Ovary (tissue), 10 donors: ENCODE measurements at places on chromosomes 7 and 10. TPM values are rescaled to one million over a fixed set of nuclear protein-coding genes. Genes with fewer than 3 reads are reported as not detected.

AKR1D1 gene
- not detected for total RNA-seq

COL26A1 gene
- 0.40 TPM for total RNA-seq

TMEM176A gene
- 82.9 TPM for total RNA-seq

CCL24 gene
- total RNA-seq = not detected

ACBD7 gene
- total RNA-seq = 0.71 TPM

DNA sequence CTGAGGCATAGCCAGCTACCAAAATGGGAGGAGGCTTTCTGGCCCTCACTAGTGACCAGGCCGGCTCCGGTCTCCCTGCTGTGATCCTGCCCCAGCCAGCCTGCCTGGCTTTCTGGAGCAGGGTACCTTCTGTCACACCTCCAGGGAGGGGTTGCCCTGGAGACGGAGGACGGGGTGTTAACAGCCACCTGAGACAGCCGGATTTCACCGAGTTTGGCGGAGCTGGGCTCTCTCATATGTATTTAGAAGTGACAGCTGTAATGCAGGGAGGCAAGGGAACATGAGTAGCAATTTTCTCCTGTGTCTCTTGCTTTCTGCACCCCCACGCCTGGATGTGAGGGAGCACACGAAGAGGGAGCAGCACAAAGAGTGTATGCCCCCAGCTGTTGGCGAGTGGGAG, 473.3 kb downstream of the PLXNA4 start:
- H3K4me1 ChIP-seq = no peaks in the 10 kb centered on the region
- H3K27ac ChIP-seq = no peak overlapping the region
- no peak overlapping the region for H3K4me3 ChIP-seq
- no peaks in the 10 kb centered on the region for H3K36me3 ChIP-seq
- DNase-seq = no peak
- no peaks in the 10 kb centered on the region for H3K27me3 ChIP-seq

DNA sequence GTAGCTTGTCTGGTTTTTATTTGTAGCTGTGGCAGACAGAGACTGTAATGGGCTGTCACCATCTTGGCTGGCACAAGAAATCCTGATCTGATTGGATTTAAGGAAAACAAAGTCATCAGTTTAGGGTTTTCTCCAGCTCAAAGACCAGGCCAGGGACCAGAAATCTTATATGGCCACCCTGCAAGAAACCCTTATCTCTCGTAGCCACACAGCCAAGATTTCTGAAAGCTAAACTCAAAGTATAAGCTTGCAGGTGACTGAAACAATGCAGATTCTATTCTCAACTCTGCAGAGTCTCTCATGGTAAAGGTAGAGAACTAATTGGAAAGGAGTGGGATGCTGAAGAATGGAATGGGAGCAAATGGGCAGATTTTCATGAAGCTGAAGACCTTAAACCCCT, 3.2 kb upstream of the ASB13 start:
- no peaks in the 10 kb centered on the region for H3K27me3 ChIP-seq
- H3K4me3 ChIP-seq = no peak overlapping the region
- no peak for DNase-seq

DNA sequence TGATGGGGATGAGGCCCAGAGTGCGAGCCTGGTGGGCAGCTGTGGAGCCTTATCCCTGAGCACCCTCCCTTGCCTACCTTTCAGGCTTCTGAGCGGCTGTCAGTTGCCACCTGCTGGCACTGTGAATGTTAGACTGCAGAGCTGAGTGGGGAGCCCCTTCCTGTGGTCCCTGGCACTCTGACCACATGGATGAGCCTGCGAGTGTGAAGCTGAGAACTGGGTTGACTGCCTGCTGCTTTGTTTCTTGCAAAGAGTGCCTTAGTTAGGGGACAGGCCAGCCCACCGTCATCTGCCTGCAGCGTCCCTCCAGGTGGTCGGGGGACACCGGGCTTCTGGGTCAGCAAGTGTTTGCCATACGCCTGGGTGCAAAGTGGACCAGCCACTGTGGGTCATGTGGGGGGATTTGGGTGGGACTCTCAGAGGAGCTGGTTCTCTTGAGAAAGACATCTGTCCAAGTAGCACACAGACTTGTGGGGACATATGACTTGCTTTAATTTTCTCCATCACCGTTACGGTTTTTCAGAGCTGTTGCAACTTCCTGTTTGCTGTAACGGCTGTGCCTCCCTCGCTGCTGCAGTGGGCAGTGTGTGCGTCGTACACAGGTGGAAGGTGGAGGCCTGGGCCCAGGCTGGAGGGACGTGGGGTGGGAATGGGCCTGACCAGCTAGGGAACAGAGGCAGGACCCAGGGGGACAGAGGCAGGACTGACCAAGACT, 13.7 kb downstream of the INPP5A start:
- peaks cover 24% of the 10 kb centered on the region for H3K4me1 ChIP-seq
- no peak overlapping the region for H3K27ac ChIP-seq
- H3K27me3 ChIP-seq = no peaks in the 10 kb centered on the region
- no peak overlapping the region for H3K4me3 ChIP-seq
- no peaks in the 10 kb centered on the region for H3K36me3 ChIP-seq
- DNase-seq = no peak

GRCh38 chr7:31146030-31146429, 93.9 kb downstream of the ADCYAP1R1 start:
- no peaks in the 10 kb centered on the region for H3K4me1 ChIP-seq
- H3K36me3 ChIP-seq = no peaks in the 10 kb centered on the region
- no peak for DNase-seq
- peaks cover under 1% of the 10 kb centered on the region for H3K27me3 ChIP-seq
- H3K27ac ChIP-seq = no peak overlapping the region

GRCh38 chr7:128739048-128739962, at the start of gene CALU:
CALU (plus strand) TSS chr7:128739359; CDS start chr7:128748584, 9,225 bp downstream.
- peaks cover 3% of the 10 kb centered on the region for H3K4me1 ChIP-seq
- peak within 1 kb of the TSS; percentile 50 for H3K27ac ChIP-seq
- H3K4me3 ChIP-seq = peak within 1 kb of the TSS; percentile 89
- H3K27me3 ChIP-seq = no peaks in the 10 kb centered on the region
- peak; percentile 95 for DNase-seq
- no peaks in the 10 kb centered on the region for H3K36me3 ChIP-seq

- no peak for DNase-seq
- no peaks in the 10 kb centered on the region for H3K4me1 ChIP-seq
- no peaks in the 10 kb centered on the region for H3K36me3 ChIP-seq
- H3K27ac ChIP-seq = no peak overlapping the region
Observed at GRCh38 chr7:80264769-80265495, 130.3 kb downstream of the GNAI1 start.

- no peak overlapping the region for H3K27ac ChIP-seq
- no peak overlapping the region for H3K4me3 ChIP-seq
- H3K4me1 ChIP-seq = peaks cover 6% of the 10 kb centered on the region
- H3K27me3 ChIP-seq = no peaks in the 10 kb centered on the region
Observed at GRCh38 chr7:157271991-157272324, 64.8 kb upstream of the DNAJB6 start.

DNA sequence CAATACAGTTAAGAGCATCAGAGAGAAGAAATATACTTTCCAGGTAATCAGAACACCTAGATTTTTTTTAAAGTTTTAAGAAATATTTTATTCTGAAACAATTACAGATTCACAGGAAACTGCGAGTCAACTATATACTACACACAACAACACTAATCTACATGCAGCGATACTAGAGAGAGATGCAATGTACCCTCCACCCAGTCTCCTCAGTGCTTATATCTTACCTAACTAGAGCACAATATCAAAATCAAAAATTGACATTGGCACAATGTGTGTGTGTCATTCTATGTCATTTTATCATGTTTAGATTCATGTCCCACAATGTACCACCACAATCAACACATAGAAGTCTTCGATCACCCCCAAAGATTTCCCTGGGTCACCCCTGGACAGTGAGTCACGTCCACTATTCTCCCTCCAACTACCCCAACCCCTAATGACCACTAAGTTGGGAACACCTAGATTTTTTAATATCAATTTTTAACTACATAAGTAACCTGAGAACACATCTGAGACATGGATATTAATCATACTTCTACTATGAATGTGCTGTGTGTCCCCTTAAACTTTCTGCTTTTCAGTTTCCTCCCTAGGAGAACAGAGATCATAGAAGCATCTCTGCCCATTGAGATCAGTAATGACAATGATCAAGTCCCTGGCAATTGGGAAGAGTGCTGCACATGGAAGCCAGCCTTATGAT, 86.5 kb downstream of the GSAP start:
- peaks cover 12% of the 10 kb centered on the region for H3K4me1 ChIP-seq
- DNase-seq = no peak
- no peak overlapping the region for H3K27ac ChIP-seq

DNA sequence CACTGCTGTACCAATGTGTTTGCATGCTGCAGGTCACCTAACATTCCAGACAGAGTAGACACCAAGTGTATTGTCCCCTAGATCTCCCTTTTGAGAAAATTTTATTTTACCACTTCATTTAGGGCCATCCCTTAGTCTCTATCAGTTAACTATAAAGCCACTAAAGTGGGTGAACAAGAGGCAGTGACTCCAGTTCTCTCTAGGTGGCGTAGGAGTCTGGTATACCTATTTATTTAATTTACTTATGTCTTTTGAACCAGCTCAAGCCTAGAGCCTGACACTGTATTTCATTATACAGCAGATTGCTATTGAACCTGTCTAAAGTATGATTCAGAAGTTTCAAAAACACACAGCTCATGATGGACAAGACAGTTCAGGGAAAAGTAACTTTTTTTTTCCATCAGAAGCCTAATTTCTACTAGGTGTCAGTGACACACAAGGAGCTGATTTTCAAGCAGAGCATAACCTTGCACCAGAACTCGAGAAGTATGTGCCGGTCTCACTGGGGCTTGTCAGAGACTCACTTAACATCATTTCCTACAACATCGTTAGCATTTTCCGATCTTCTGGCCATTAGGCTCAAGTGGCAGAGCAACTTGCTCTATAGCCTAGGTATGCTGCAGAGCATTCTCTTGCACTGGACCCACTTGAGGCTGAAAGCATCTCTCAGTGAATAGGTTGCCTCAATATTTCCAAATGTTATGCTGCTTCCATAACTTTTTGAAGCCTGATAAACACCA, 175.4 kb downstream of the CDC14C start:
- no peaks in the 10 kb centered on the region for H3K27me3 ChIP-seq
- no peaks in the 10 kb centered on the region for H3K4me1 ChIP-seq
- H3K4me3 ChIP-seq = no peak overlapping the region

- no peak overlapping the region for H3K4me3 ChIP-seq
- H3K27me3 ChIP-seq = no peaks in the 10 kb centered on the region
- no peaks in the 10 kb centered on the region for H3K4me1 ChIP-seq
- no peak overlapping the region for H3K27ac ChIP-seq
Observed at GRCh38 chr10:105597312-105597711, 956.2 kb downstream of the SORCS3 start.

DNA sequence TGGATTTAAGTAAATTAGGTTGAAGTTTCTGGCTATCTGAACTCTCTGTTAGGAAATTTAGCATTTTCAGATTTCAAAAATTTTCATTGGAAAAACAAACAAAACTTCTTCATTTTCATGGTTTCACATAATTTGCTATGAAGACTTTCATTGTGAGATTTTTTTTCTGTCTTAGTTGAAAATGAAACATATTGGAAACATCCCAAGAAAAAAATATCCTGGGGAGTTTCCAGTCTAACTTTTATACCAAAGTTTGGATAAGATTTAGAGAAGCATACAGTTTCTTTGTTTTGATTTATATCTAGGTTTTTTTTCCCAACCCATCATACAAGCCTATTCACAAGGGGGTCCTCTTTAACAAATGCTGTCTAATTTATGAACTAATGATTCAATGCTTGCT, 300.5 kb upstream of the SEMA3A start:
- H3K4me1 ChIP-seq = no peaks in the 10 kb centered on the region
- no peak overlapping the region for H3K27ac ChIP-seq
- H3K4me3 ChIP-seq = no peak overlapping the region
- no peak for DNase-seq

DNA sequence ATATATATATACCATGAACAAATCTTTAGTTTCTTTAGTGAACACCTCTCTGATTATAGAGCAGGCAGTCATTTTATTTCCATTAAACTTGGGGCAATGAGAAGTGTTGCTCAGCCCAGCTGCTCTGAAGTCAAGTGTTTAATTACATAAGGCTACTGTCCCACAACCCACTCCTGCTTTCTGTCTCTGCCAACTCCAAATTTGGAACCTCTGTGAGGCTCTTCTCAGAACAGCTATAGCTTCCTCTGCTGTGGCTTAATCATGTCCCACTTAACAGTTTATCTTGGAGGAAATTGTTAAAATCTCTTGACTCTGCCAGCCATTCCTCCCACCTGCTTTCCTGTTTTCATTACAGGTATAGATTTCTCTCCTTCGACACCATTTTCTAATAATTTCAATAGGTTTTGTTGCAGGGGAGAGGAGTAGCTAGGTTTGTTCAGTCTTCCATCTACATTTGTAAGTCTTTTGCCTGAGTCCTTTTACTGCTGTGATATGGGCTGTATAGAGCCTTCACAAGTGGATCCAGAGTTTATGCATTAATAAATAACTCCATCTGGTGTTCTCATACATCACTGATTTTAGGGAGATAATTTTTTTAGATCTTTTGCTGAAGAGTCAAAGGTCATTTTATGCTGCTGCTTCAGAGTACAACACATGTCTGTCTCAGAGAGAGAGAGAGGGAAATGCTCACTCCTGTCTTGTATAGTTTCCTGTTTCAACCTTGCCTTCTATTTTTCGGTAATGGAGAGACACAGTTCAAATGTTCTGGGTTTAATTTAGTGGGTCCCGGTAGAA, 170.4 kb downstream of the WNT2 start:
- no peak overlapping the region for H3K27ac ChIP-seq
- no peaks in the 10 kb centered on the region for H3K27me3 ChIP-seq
- no peaks in the 10 kb centered on the region for H3K36me3 ChIP-seq
- DNase-seq = no peak

DNA sequence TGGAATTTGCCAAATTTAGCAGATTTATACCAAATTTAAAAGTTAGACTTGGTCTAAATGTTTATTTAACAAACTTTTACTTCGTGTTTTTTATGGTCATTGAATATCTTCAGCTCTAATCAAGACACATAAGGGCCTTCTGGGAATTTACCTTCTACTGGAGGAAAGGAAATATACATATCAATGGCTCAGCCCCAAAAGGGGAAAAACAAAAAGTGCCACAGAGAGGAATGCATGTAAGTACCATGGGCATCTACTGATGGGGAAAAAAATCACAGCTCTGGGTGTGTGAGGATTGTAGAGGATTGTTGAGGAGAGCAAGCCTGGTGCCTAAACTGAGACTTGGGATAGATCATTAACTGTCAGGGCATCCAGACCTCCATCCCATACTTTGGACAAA, 260.3 kb downstream of the SORCS1 start:
- no peaks in the 10 kb centered on the region for H3K36me3 ChIP-seq
- H3K4me1 ChIP-seq = no peaks in the 10 kb centered on the region
- no peak overlapping the region for H3K27ac ChIP-seq

GRCh38 chr10:67603086-67603485, 92.9 kb downstream of the CTNNA3 start:
- no peak overlapping the region for H3K27ac ChIP-seq
- no peak overlapping the region for H3K4me3 ChIP-seq
- no peaks in the 10 kb centered on the region for H3K36me3 ChIP-seq
